GM10248 (cell line): ENCODE measurements at places on chromosomes 2 and 18.

DNA sequence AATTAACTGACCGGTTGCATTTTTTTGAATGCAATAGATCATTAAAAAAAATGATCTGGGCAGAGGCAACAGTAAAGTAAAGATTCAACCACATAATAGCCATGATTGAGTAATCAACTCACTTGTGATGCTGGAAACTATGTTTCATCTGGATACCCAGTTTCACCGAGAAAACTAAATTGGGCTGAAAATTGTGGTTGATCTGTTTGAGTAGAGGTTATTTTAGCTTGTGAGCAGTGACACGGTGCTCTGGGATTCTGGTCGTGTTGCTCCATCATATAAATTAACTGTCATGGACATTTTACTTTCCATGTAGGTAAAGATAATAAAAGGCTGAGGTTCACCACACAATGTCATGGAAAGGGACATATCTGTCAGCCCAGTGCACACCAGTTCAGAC is 58.7 kb downstream of the CD226 start:
- no peak for DNase-seq

DNA sequence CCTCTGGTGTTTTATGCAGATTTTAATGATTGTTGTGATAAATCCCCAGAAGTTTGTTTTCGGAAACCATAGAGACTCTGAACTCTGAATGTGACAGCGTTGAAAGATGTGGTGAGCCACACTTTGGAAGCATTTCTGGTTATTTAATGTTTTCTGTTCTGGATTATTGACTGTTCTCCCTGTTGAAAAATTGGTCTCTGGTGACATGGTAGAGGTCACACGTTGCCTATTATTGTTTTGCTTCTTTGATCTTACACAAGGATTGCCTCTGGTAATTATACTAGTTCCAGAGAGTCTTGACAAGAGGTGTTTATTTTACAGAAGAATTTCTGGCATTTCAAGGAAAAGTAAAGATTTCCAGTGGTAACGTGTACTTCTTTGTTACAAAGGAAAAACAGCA is 127.1 kb downstream of the GREB1L start:
- DNase-seq = no peak

DNA sequence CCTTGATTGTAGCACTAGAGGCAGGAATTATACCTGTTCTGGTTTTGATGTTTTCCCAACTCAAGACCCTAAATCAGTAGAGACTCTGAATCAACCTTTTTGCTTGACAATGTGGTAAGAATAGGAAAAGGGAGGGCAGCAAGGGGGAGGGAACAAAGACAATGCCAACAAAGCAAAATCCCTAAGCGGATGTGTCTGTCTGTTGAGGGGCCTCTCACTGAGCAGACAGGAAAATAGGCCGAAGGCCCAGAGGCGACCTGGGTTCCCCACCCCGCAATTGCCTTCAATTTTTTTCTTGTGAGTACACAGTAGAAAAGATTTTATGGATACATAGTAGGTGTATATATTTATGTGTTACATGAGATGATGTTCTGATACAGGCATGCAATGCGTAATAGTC is 75.6 kb downstream of the MAP4K4 start:
- no peak for DNase-seq

DNA sequence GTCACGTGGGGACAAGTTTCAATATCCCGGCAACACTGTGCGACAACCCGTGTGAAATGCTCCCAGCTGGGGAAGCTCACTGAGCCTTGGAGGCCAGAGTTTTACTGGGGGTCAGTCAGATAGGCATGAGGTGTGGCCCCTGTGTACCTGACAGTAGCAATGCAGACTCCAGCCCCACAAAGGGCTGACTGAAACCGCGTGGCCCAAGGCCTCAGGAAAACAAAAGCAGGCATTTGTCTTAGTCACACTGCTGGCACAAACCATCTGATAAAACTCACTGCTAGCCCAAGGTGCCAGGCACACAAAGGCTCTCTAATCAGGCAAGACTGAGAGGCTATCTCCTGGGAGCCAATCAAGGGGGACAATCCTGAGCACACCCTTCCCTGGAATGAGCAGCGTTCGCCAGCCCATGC is 786.6 kb upstream of the RAB6C start:
- DNase-seq = no peak

- no peak for DNase-seq
Observed at GRCh38 chr2:182023235-182023634, 37.6 kb downstream of the PPP1R1C start.

- DNase-seq = no peak
Observed at GRCh38 chr18:22980394-22980793, 47.3 kb downstream of the RBBP8 start.

- peak; percentile 34 for DNase-seq
Observed at GRCh38 chr2:36511858-36512603, 85.9 kb downstream of the FEZ2 start.

DNA sequence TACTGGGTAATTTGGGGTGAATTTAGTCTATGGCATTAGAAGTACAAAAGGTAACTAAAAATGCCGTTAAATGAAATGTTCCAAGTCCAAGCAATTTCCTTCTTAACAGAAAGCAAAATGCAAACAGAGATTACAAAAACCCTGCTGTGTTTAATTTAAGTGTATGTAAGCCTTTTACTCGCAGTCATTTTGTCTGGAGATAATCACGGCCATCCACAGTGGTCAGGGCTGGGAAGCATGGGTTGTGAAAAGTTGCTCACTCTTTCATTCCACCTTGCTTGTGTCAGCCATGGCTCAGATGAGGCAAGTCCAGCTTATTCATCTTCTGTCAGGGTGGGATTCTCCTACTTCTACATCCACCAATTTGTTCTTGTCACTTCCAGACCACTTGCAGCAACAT is 983.6 kb upstream of the ZEB2 start:
- DNase-seq = no peak

DNA sequence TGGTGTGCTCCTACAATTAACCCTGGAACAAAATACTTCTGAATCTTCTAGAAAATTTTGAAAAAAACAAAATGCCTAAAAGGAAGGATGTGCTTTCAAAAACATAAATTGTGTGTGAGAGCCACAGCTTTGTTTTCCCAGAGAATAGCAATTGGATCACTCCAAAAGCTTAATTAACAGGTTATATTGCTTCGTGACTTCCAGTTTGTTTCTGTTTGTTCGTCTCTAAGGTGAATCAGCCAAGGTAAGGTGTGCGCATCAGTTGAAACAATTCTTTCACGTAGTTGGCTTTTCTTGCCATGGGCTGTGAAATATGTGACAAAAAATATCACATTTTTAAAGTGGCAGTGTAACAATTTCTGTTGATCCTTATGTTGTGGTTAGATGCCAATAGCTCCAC is 90.3 kb upstream of the BARD1 start:
- DNase-seq = no peak

DNA sequence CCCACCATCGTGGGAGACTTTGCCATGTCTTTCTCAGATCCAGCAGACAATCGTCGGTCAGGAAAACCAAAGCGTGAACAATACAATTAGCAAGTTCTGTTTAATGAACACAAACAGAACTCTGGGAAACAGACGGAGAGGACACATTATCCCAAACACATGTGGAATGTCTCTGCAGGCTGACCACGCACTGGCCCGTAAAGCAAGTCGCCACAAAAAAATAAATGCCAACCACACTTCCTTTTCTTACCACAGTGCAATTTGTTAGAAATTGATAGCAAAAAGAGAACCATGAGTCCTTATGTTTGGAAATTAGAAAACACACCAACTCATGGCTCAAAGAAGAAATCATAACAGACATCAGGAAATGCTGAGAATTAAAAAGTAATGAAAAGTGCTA is 210.9 kb downstream of the TWIST2 start:
- no peak for DNase-seq

- DNase-seq = peak; percentile 24
Observed at GRCh38 chr2:210195101-210195852, 24.1 kb upstream of the KANSL1L start.

DNA sequence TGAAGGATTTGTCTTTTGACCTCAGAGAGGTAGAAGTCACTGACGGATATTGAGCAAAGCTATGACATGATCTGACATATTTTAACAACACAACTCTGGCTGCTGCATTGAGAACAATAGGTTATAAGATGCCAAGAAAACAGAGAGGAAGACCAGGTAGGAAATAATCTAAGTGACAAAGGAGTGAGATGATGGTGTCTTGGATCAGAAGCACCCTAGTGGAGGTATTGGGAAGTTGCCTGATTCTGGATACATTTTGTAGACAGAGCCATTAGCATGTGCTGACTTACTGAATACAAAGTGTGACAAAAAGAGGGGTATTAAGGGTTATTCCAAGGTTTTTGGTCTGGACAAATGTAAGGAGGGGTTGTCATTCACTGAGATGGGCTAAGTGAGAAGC is 1438.1 kb downstream of the DPP10 start:
- no peak for DNase-seq

- DNase-seq = no peak
Observed at GRCh38 chr2:55989405-55989804, 65.8 kb upstream of the EFEMP1 start.

DNA sequence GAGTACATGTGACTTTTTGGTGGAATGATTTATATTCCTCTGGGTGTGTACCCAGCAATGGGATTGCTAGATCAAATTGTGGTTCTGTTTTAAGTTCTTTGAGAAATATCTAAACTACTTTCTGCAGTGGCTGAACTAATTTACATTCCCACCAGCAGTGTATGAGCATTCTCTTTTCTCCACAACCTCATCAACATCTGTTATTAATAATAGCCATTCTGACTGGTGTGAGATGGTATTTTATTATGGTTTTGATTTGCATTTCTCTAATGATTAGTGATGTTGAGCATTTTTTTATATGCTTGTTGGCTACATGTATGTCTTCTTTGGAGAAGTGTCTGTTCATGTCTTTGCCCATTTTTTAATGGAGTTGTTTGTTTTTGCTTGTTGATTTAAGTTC is 267.4 kb upstream of the NT5C1B start:
- no peak for DNase-seq

DNA sequence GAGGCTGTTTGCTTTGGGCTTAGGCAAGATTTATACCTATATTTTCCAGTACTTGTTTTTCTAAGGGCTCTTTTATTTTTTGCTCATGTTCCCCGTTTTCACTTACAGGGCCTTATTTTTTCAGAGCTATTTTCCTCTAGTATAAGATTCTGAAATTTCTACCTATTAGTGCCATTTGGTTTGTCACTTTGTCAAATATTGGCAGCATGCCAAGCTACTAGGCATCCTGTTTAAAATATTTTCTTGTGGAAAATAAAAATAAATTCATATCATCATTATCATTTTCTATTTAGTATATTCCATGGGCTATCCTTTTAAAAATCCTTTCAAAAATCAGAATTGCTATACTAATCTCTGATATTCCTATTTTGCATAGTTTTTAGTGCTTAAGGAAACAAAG is 64.8 kb upstream of the CHST9 start:
- no peak for DNase-seq

- DNase-seq = no peak
Observed at GRCh38 chr2:205166745-205167144, 515.6 kb upstream of the NRP2 start.

- DNase-seq = no peak
Observed at GRCh38 chr2:26767894-26768487, 3.9 kb downstream of the SLC35F6 start.

- no peak for DNase-seq
Observed at GRCh38 chr2:184556639-184557038, 41.7 kb upstream of the ZNF804A start.

- DNase-seq = no peak
Observed at GRCh38 chr18:25234740-25235345, 117.1 kb downstream of the ZNF521 start.

DNA sequence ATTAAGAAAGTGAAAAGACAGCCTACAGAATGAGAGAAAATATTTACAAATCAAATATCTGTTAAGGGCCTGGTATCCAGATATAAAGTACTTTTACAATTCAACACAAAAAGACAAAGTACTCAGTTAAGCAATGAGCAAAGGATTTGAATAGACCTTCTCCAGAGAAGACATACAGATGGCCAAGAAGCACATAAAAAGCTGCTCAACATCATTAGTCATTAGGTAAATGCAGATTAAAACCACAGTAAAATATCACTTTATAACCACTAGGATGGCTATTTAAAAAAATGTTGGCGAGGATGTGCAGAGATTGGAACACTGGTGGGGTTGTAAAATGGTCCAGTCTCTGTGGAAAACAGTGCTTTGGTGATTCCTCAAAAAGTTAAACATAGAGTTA is 38.9 kb downstream of the RAB31 start:
- no peak for DNase-seq

DNA sequence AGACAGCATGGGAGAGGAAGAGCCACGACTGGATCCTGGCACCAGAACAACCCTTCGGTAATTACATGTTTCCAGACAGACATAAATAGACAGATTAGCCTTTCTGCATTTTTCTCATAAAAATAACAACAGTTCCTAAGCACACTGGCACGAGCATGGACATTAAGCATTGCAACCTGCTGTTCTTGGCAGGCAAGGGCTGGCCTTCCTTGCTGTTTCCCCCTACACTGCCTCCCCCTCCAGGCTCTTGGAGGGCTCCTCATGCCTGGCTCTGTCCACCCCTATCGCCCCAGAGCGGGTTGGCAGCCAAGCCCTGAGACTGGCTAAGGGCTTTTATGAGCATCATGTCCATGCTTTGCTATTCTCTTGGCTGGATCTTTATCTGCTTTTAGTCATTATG is 89.6 kb downstream of the TTC32 start:
- DNase-seq = no peak

- DNase-seq = no peak
Observed at GRCh38 chr2:128374001-128374710, 55.5 kb upstream of the HS6ST1 start.

GRCh38 chr2:71721362-71721665 is 268.0 kb downstream of the DYSF start:
- DNase-seq = no peak

DNA sequence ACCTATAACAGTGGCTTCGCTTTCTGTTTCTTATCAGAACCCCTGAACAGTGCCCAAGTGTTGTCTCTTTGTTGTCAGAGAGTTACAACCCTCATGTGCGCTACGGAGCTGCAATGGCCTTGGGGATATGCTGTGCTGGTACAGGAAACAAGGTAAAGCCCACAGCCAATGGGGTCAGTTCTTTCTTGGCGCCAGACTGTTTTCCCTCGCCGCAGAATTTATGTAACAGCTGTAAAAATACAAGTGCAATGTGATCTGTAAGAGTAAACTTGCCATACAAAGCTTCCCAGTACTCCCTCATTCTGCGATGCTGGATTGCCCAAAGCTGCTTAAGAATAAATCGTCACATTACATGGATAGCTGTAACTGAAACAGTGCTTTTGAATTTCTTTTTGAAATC is 13.9 kb upstream of the HTR2B start:
- no peak for DNase-seq

GRCh38 chr18:55251254-55251971 is 292.2 kb upstream of the CCDC68 start:
- no peak for DNase-seq
